ENCODE measurements at places on chromosomes 11 and 22.

DNA sequence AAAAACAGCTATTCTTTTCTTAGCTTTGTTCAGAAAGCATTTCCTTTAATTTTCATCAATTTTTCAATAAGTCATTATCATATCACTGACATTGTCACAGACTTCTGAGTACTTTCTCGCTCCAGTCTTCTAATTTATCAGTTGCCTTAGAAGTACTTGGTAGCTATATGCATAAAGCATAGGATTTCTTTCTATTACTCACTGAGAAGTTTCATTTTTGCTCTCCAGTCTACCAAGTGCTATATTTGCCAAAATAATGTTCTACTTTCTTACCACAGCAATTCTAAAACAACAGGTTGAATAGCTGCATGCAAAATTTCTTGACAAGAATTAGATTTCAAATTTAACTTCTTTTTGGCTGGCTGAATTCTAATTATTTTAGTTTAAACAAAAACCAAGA lies 116.3 kb downstream of the STK33 start:
- DNase-seq: no peak

DNA sequence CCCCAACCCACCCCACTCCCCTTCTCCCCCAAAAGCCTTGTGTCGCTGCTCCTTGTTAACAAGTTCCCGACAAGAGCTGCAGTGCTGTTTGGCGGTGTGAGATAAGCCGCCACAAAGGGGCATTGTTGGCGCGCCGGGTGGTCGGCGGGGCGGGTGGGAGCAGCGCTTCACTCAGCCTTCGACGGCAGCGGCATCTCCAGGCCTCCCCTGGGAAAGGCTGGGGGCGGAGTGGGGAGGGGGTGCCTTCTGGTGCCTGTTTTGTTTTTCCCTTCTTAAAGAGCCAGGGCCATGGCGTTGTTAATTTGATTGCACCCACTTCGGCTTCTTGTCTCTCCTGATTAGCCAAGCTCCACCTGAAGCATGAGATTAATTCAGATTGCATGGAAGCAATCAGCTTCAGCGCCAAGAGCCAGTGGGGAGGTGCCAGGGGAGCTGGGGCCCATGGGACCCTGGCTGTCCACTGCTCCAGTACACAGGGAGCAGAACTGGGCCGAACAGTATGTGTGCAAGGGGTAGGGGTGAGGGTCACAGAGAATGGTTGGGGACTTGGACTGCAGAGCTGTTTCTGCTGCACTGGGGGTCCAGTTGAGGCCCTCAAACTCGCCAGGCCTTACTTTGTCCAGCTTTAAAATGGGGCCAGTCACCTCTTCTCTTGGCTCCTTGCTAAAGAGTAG lies 165.1 kb downstream of the CEP164 start:
- DNase-seq: no peak

DNA sequence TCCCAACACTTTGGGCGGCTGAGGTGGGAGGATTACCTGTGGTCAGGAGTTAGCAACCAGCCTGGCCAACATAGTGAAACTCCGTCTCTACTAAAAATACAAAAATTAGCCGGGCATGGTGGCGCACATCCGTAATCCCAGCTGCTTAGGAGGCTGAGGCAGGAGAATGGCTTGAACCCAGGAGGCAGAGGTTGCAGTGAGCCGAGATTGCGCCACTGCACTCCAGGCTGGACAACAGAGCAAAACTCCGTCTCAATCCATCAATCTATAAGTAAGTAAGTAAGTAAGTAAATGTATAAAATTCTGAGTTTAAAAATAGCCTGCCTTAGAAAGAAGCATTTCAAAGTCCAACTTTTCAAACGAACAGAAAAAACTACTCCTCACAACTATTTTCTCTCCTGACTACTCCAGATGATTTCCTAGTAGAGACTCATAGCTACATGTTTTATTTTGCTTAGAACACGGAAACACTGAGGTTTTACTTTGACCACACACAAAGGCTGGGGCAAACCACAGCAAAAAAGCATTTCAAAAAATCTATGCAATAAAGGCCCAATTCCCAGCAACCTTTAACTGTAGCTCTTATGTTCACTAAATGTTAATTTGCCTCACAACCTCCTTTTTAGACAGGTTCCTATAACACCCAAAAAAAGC lies 16.3 kb downstream of the SPTY2D1 start:
- DNase-seq: no peak

DNA sequence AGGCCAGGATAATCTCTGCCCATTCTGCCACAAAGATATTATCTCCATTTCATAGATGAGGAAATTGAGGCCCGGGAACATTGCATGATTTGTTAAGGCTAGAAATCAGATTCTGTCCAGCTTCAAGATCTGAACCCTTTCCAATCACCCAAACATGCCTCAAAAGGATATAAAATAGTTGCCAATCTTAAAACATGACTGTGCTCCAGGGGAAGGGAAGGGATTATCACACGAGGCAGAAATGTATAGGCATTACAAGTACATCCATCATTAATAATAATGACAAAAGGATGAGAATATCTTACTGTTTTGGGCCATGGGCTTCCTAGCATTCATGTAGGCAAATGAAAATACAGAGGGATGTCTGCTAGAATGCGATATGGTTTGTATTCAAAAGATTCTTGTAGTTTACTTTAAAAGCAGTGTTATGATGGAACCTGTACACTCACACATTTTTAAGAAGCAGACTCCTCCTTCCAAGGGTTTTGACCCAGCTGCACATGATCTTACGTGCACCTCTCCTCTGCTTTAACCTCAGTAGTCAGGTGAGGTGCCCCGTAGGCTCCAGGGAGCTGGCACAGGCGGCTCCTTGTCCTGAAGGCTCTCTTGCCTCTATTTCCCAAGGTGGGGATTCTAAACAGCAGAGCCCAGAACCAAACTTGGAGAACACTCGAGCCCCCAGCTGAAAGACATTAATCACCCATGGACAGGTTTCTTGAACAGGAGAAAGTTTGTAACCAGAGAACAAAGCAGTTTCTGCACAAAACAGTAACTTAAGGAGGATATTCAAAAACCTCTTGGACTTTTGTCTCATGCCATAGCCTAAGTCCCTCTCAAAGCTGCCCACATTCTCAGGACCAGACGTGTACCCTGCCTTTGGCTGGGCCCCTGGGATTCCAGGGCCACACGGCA lies 36.0 kb downstream of the PARVA start:
- no peak for DNase-seq

DNA sequence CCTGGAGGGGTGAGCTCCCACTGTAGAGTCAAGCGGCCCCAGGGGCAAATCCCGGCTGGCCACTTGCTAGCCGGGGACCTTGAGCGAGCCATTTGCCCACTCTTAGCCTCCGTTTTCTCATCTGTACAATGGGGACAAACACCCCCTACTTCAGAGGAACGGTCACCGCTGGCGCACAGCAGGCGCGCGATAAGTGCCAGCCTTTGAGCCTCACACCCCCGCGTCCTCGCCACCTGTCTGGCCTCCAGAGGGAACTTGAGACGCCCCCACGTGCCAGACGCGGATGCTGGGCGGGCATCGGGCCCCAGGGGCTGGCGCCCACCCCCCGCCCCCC lies 72.6 kb upstream of the TCF20 start:
- no peak for DNase-seq

DNA sequence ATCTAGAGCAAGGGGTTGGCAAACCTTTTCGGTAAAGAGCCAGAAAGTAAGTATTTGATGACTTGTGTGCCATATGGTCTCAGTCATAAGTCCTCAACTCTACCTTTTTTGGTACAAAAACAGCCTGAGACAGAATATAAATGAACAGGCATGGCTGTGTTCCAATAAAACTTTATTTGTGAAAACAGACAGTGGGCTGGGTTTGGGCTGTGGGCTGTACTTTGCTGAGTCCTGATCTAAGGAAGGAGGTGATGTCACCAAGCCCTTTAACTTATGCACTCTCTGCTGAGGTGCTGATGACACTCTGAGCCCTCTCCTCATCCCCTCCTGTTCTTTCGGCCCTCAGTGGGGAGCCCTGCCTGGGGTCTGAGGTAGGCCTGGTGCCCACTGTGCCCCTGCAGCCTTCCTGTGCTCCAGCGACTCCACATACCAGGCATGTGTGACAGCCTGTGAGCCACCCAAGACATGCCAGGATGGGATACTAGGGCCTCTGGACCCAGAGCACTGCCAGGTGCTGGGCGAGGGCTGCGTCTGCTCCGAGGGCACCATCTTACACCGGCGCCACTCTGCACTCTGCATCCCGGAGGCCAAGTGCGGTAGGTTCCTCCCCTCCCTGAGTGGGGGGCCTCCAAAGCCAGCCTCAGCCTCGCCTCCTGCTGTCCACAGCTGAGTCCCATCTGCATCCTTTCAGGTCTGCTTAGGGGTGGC lies 85.9 kb upstream of the MYOD1 start:
- DNase-seq: no peak

DNA sequence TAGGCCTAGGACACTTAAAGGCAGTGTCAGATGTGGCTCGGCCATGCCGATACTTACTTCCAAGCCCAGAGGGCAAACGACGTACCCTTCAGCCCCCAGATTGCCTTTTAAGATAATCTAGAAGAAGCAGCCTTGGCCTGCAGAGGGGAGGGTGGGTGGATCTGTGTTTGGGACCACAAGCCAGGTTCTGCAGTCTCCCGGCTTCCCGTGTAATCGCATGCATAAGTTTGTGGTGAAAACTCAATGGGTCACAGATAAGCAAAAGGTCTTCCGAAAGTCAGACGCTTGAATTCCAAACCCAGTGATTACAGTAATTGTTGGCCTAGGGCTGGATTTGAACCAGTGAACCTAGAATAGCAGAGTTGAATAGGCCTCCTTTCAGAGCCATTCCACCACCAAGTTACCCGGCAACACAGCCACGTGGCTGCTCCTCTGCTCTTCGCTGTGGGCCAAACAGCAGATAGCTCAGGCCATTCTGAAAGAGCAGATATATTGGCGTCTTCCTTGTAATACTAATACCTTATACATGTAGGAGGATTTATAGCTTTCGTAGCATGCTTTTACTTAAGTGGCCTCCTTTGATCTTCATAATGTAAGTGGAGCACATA lies 170.8 kb upstream of the CADM1 start:
- DNase-seq: no peak

DNA sequence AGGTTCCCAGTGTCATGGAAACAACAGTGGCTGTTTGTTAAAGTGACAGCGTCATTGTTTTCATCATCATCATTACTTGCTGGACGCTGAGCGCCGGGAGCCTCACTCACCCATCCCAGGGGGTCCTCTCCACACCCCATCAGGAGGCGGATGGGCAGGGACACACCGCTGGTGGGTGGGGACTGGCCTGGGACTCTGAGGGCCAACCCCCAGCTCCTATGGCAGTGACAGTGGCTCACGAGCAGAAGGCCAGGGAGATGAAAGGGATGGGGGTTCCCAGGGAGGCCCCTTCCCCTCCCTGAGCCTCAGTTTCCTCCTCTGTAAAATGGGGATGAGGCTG lies 76.6 kb upstream of the PRR5 start:
- no peak for DNase-seq

DNA sequence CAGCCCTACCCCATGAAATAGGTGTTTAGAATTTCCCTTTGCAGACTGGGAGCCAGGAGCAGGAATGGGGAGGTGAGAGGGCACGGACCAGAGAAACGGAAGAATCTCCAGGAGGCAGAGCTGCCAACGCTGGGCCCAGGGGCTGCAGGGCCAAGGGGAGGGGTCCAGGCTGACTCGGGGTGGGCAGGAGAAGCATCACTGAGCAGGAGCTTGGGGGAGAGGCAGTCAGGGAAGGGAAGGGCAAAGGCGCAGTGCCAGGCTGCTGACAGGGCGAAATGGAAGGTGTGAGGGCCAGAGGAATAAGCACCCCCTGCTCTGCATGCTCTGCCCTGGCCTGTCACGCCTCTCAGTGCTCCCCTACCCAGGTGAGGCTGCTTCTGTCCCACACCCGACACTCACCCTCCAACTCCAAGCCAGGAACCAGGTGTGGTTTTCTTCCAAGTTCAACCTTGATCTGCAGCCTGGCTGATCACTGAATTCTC lies 14.5 kb downstream of the LRRC32 start:
- DNase-seq: no peak

GRCh38 chr11:104881117-104881794 lies 17.0 kb downstream of the CASP12 start:
- DNase-seq: no peak
